Adrenal gland (tissue), 19 donors: ENCODE measurements at places on chromosomes 7 and 10. TPM values are rescaled to one million over a fixed set of nuclear protein-coding genes. Genes with fewer than 3 reads are reported as not detected.

GRCh38 chr7:50720295-50720694 is 62.4 kb downstream of the GRB10 start:
- H3K27ac ChIP-seq, result no peak overlapping the region
- H3K36me3 ChIP-seq, result no peaks in the 10 kb centered on the region
- H3K4me3 ChIP-seq, result no peak overlapping the region
- H3K27me3 ChIP-seq, result no peaks in the 10 kb centered on the region

DNA sequence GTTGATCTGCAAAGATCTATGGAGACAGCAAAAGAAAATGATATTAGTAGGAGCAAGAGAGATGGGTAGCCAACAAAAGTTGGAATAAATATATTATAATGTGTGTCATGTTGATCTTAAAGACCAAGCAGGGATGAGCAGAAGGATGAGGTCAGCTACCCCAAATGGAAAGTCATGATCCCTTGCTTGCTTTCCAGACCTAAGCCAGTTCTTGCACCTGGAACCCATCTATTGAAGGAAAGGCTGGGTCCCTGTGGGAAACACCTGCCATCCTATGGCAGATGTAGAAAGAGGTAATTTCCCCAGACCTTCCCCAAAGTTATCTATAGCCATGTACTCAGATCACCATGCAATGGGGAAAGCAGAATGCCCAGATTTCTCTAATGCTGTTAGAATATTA is 52.5 kb downstream of the LYZL2 start:
- no peak overlapping the region for H3K4me3 ChIP-seq
- no peaks in the 10 kb centered on the region for H3K36me3 ChIP-seq
- DNase-seq, result no peak
- no peak overlapping the region for H3K27ac ChIP-seq

GRCh38 chr10:74176380-74177139 is 25.5 kb downstream of the ADK start:
- no peaks in the 10 kb centered on the region for H3K4me1 ChIP-seq
- H3K36me3 ChIP-seq, result no peaks in the 10 kb centered on the region
- no peaks in the 10 kb centered on the region for H3K27me3 ChIP-seq
- peak overlapping the region; percentile 43 for H3K4me3 ChIP-seq
- H3K27ac ChIP-seq, result peak overlapping the region; percentile 87

- no peaks in the 10 kb centered on the region for H3K36me3 ChIP-seq
- H3K4me3 ChIP-seq, result no peak overlapping the region
- no peak for DNase-seq
Observed at GRCh38 chr10:68272833-68273232, 40.9 kb upstream of the ATOH7 start.

- no peaks in the 10 kb centered on the region for H3K36me3 ChIP-seq
- no peaks in the 10 kb centered on the region for H3K27me3 ChIP-seq
- H3K27ac ChIP-seq, result no peak overlapping the region
- peak; percentile 33 for DNase-seq
- no peak overlapping the region for H3K4me3 ChIP-seq
- H3K4me1 ChIP-seq, result no peaks in the 10 kb centered on the region
Observed at GRCh38 chr10:58291538-58292174, 22.7 kb downstream of the CISD1 start.

EBF3 gene
- 0.46 TPM for total RNA-seq

GRCh38 chr10:69088471-69088769 is 517 bp downstream of the SRGN start:
- H3K27me3 ChIP-seq, result no peaks in the 10 kb centered on the region
- H3K4me1 ChIP-seq, result no peaks in the 10 kb centered on the region
- peak overlapping the region; percentile 42 for H3K4me3 ChIP-seq
- H3K36me3 ChIP-seq, result no peaks in the 10 kb centered on the region

SVOPL gene
- 1.4 TPM for total RNA-seq

CPA5 gene
- not detected for total RNA-seq

- no peaks in the 10 kb centered on the region for H3K27me3 ChIP-seq
- no peak overlapping the region for H3K27ac ChIP-seq
- H3K4me1 ChIP-seq, result no peaks in the 10 kb centered on the region
- DNase-seq, result no peak
- H3K36me3 ChIP-seq, result no peaks in the 10 kb centered on the region
Observed at GRCh38 chr10:126170371-126170770, 217.9 kb downstream of the ADAM12 start.

TCERG1L gene
- total RNA-seq, result 0.65 TPM

GDF10 gene
- total RNA-seq, result 0.32 TPM

CTTNBP2 gene
- 3.0 TPM for total RNA-seq

DNA sequence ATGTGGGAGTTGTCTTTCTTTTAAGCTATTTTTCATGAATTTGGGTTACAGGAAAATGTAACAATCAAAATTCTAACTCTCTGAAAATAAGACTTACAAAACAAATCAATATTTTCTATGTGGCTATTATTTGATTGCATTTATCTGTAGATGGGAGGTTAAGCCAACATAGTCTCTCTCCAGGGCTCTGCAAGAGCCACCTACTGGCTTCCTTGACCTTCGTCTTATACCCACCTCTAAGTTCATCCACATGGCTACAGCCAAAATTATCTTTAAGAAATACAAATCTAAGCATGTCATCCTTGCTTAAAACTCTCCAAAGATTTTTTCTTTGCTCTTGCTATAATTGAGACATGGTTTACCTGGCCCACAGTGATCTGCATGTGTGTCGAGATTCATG is 14.2 kb downstream of the GRM3 start:
- DNase-seq, result no peak
- H3K36me3 ChIP-seq, result no peaks in the 10 kb centered on the region
- H3K4me3 ChIP-seq, result no peak overlapping the region

GPR26 gene
- total RNA-seq, result not detected

GRCh38 chr7:70306173-70306572 is 707.9 kb downstream of the AUTS2 start:
- no peak for DNase-seq
- H3K27me3 ChIP-seq, result no peaks in the 10 kb centered on the region
- H3K27ac ChIP-seq, result no peak overlapping the region
- H3K4me1 ChIP-seq, result no peaks in the 10 kb centered on the region
- H3K4me3 ChIP-seq, result no peak overlapping the region
- no peaks in the 10 kb centered on the region for H3K36me3 ChIP-seq

CREB5 gene
- 1.4 TPM for total RNA-seq

SEPTIN7 gene
- total RNA-seq, result 232 TPM

MSMB gene
- not detected for total RNA-seq

SLC35G1 gene
- 3.8 TPM for total RNA-seq

DNA sequence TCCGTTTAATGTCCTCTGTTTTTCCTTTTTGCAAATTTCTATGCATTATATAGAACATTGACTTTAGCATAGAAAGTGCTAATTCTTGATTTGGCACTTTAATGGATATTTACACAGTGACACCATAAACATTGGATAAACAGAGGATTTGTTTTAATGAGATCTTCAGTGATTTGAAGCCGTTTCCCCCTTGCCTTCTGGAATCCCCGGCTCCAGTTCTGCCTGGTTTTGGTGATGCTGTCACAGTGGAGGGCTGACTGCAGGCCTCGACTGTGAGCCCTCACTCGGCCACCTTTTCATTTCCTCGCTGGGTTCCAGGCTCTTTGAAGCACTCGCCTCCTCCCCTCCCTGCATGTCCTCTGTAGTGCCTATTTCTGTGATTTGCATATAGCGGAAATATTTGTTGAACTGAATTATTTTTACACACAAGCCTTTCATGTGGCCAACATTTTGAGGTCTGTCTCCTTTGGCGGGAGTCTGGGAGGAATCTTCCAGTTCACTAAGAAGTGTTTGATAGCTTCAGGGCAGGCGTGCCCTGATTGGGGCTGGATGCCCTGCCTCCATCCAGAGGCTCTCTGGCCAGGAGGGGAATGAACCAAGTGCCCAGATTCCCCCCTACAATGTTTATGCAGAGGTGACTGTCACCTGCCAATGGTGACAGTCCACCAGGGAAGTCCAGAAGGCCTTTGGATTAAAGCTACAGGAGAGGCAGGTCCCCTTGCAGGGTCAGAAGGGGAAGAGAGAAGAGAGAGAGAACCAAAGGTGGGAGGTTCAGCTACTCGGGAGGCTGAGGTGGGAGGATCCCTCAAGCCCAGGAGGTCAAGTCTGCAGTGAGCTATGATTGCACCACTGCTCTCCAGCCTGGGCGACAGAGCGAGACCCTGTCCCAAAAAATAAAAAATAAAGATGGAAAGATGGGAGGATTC is 67.5 kb downstream of the CUX1 start:
- H3K27me3 ChIP-seq, result no peaks in the 10 kb centered on the region
- DNase-seq, result no peak
- no peaks in the 10 kb centered on the region for H3K36me3 ChIP-seq
- H3K4me3 ChIP-seq, result no peak overlapping the region

DNA sequence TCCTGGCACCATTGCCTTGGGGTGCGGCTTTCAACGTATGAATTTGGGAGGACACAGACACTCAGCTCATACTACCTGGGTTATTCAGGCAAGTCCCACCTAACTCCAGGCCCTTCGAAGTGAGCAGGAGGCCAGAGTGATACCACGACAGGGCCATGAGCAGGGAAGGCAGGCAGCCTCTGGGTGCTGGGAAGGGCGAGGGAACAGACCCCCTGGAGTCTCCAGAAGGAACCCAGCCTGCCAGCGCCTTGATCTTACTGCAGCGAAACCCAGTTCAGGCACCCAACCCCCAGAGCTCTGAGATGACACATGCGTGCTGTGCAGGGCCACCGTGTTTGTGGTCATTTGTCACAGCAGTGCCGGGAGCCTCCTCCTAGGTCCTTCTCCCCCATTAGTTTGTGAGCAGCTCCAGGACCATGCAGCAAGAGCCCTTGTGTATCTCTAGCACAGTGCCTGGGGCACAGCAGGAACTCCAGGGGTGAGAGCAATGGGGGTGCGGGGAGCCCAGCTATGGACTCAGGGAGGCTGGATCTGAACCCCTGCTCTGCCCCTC is 7.7 kb upstream of the INSIG1 start:
- DNase-seq, result no peak
- H3K36me3 ChIP-seq, result no peaks in the 10 kb centered on the region
- H3K27ac ChIP-seq, result no peak overlapping the region
- no peaks in the 10 kb centered on the region for H3K4me1 ChIP-seq
- H3K27me3 ChIP-seq, result no peaks in the 10 kb centered on the region

DNA sequence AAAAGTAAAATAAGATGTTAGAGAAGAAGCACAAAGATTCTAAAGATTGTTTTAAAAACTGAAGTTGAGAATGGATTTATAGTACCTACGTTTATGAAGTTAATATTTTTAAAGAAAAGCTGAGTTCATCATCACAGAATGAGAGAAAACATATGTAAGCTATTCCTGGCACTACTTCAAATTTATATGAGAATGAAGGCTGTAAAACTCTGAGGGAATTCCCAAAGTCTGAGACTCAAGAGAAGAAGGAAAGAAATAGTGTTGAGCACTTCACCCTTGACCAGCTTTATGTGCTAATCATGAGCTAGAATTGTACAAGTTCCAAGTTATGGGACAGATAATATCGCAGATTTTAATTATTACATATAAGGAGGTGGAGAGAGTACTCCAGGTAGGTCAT is 323.7 kb upstream of the GNAI1 start:
- H3K4me1 ChIP-seq, result no peaks in the 10 kb centered on the region
- H3K4me3 ChIP-seq, result no peak overlapping the region
- H3K27me3 ChIP-seq, result no peaks in the 10 kb centered on the region
- DNase-seq, result no peak
- no peaks in the 10 kb centered on the region for H3K36me3 ChIP-seq

DEPP1 gene
- total RNA-seq, result 13.2 TPM

GRCh38 chr10:91887272-91888076 is 21.8 kb downstream of the FGFBP3 start:
- H3K4me3 ChIP-seq, result no peak overlapping the region
- peaks cover 8% of the 10 kb centered on the region for H3K4me1 ChIP-seq
- no peaks in the 10 kb centered on the region for H3K36me3 ChIP-seq
- DNase-seq, result no peak
- H3K27me3 ChIP-seq, result no peaks in the 10 kb centered on the region
- no peak overlapping the region for H3K27ac ChIP-seq

DNA sequence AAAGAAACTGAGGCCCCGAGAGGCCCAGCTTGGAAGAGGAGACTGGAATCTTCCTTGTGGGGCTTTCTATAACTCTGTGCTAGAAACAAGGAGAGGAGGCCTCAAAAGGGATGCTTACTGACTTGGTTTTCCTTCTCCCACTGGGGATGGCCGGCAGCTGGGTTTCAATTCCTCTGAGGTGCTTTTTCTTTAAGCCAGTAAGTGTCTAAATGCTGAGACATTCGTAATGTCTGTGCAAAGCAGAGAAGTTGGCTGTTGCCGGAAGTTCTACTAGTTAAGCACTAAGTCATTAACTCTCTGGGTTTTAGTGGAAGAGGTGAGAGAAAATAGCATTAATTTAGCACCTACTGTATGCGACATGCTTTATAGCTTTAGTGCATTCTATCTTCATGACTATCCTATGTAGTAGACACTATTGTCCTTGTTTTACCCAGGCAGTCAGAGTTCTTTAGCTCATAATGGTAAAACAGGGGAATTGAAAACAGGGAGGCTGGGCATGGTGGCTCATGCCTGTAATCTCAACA is 135.2 kb downstream of the RGS10 start:
- peaks cover 3% of the 10 kb centered on the region for H3K4me1 ChIP-seq
- H3K36me3 ChIP-seq, result no peaks in the 10 kb centered on the region
- H3K4me3 ChIP-seq, result no peak overlapping the region
- H3K27ac ChIP-seq, result peak overlapping the region; percentile 50
- DNase-seq, result no peak

HTRA1 gene
- total RNA-seq, result 109 TPM

C10orf105 gene
- 0.17 TPM for total RNA-seq

SERPINE1 gene
- total RNA-seq, result 118 TPM

DNA sequence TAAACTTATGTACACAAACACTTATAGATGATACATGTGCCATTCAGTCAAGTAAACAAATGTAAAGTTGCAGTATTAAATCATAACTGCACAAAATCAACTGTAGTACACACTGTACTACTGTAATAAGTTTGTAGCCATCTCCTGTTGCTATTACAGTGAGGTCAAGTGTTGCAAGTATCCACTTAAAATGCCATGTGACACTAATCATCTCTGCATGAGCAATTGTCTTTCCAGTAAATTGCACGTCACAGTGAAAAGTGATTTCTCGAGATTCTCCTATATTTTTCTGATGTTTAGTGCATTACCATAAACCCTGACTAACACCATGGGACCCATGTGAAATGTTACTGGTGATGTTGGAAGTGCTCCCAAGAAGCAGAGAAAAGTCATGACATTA is 293.3 kb upstream of the SP4 start:
- no peaks in the 10 kb centered on the region for H3K4me1 ChIP-seq
- no peaks in the 10 kb centered on the region for H3K27me3 ChIP-seq
- no peak overlapping the region for H3K4me3 ChIP-seq
- no peak overlapping the region for H3K27ac ChIP-seq
- no peaks in the 10 kb centered on the region for H3K36me3 ChIP-seq

C10orf53 gene
- total RNA-seq, result not detected

GRCh38 chr7:138753610-138754009 is 44.2 kb upstream of the TMEM213 start:
- no peak overlapping the region for H3K4me3 ChIP-seq
- H3K27me3 ChIP-seq, result no peaks in the 10 kb centered on the region
- no peak for DNase-seq
- peaks cover 8% of the 10 kb centered on the region for H3K4me1 ChIP-seq
- H3K36me3 ChIP-seq, result no peaks in the 10 kb centered on the region

DNA sequence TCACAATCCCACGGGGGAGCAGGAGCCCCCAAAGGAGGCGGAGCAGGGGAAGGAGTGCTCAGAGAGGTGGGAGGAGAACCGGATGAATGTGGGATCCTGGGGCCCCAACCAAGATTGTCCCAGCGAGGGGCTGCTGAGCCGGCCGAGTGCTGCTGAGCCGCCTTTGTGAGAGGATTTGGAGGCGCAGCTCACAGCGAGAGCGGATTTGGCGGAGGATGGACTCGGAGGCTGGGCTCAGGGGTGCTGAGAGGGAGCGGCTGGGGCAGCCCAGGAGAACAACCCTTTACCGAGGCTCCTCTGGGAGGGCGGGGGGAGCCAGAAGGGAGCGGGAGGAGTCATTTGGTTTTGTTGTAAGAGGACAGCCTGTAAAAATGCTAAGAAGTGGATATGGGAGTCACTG is 23.0 kb downstream of the GHRHR start:
- DNase-seq, result no peak
- H3K4me3 ChIP-seq, result no peak overlapping the region
- H3K27me3 ChIP-seq, result no peaks in the 10 kb centered on the region
- no peaks in the 10 kb centered on the region for H3K36me3 ChIP-seq
- peaks cover 14% of the 10 kb centered on the region for H3K4me1 ChIP-seq
